ENCODE measurements at places on chromosomes 3 and 15. TPM values are rescaled to one million over a fixed set of nuclear protein-coding genes. Genes with fewer than 3 reads are reported as not detected.

TUSC7 gene
- not detected for total RNA-seq

ST3GAL6 gene
- 10.7 TPM for total RNA-seq

ADGRG7 gene
- total RNA-seq, result not detected

CNTN3 gene
- total RNA-seq, result 3.8 TPM

RABL3 gene
- 30.1 TPM for total RNA-seq

SNURF gene
- 19.1 TPM for total RNA-seq

RAD18 gene
- 8.0 TPM for total RNA-seq

ECE2 gene
- not detected for total RNA-seq

SCAANT1 gene
- not detected for total RNA-seq

KBTBD8 gene
- total RNA-seq, result 1.8 TPM

ALDH1L1 gene
- 60.0 TPM for total RNA-seq

AADAC gene
- not detected for total RNA-seq

CX3CR1 gene
- total RNA-seq, result 4.4 TPM

SLCO3A1 gene
- 59.4 TPM for total RNA-seq

MRPL47 gene
- 26.2 TPM for total RNA-seq

CLDN16 gene
- total RNA-seq, result 27.3 TPM

COL6A6 gene
- total RNA-seq, result 0.25 TPM

IQCF5 gene
- total RNA-seq, result not detected

THAP10 gene
- total RNA-seq, result 3.5 TPM

C15orf62 gene
- total RNA-seq, result 1.4 TPM

CCR8 gene
- total RNA-seq, result 0.19 TPM

TRIM71 gene
- 1.2 TPM for total RNA-seq

CFAP44 gene
- total RNA-seq, result 11.0 TPM

MAGEL2 gene
- 0.06 TPM for total RNA-seq

FBXO45 gene
- total RNA-seq, result 7.0 TPM

TRIM42 gene
- total RNA-seq, result not detected

ADAMTSL3 gene
- total RNA-seq, result 23.4 TPM

SERP1 gene
- total RNA-seq, result 90.3 TPM

CCDC33 gene
- 0.63 TPM for total RNA-seq

STRC gene
- total RNA-seq, result 0.19 TPM

GNAT1 gene
- total RNA-seq, result not detected

ZDHHC23 gene
- 20.1 TPM for total RNA-seq

SMCO1 gene
- not detected for total RNA-seq

ZBTB47 gene
- total RNA-seq, result 26.6 TPM

C3orf38 gene
- total RNA-seq, result 20.9 TPM

IL17RE gene
- total RNA-seq, result 8.5 TPM

GPR149 gene
- not detected for total RNA-seq

ZMYND10 gene
- total RNA-seq, result 14.2 TPM

SCAMP5 gene
- total RNA-seq, result 13.4 TPM

CLDN11 gene
- total RNA-seq, result 2.4 TPM

GRAMD1C gene
- total RNA-seq, result 21.0 TPM

GOLGA8N gene
- 14.7 TPM for total RNA-seq

BTLA gene
- 3.2 TPM for total RNA-seq

SEMA3G gene
- 25.7 TPM for total RNA-seq

SLC28A2 gene
- total RNA-seq, result not detected

EFCC1 gene
- total RNA-seq, result 3.7 TPM

TNFAIP8L3 gene
- 8.9 TPM for total RNA-seq

BMF gene
- total RNA-seq, result 19.7 TPM

CHDH gene
- 33.4 TPM for total RNA-seq

HCN4 gene
- total RNA-seq, result 0.50 TPM

PRKCI gene
- 41.5 TPM for total RNA-seq

NLGN1 gene
- total RNA-seq, result 19.4 TPM

PLSCR5 gene
- not detected for total RNA-seq

SLC22A13 gene
- total RNA-seq, result 0.16 TPM

GOLGA6A gene
- 0.06 TPM for total RNA-seq

ADPGK gene
- 42.5 TPM for total RNA-seq

OXTR gene
- 1.2 TPM for total RNA-seq

PCLAF gene
- total RNA-seq, result 1.5 TPM

GOLGA8R gene
- 6.3 TPM for total RNA-seq

NR2E3 gene
- total RNA-seq, result 0.19 TPM
